ENCODE measurements at places on chromosomes 3 and 15.

DNA sequence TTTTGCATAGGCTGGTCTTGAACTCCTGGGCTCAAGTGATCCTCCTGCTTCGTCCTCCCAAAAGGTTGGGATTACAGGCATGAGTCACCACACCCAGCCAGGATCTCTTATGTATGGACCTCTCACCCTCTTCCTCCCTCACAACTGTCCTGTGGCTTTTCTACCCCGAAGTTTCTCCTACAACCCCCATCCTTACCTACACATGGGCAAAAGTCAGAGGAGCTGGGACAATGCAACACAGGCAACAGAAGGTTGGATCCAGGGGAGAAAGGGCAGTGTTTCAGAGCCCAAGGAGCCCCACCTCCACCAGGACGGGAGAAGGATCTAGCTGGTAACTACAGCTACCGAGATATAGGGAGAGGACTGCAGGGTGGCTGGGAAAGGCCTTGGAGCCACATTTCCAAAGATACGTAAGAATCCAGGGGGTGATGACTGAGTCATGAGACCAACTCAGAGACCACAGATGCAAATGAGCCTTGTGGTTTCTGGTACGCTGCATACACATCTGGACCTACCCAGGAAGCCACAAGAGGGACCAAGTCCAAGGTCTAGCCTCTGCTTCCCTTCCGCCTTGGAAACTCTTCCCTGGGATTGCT, 13.6 kb downstream of the IGDCC4 start:
- DNase-seq: peak; percentile 15

DNA sequence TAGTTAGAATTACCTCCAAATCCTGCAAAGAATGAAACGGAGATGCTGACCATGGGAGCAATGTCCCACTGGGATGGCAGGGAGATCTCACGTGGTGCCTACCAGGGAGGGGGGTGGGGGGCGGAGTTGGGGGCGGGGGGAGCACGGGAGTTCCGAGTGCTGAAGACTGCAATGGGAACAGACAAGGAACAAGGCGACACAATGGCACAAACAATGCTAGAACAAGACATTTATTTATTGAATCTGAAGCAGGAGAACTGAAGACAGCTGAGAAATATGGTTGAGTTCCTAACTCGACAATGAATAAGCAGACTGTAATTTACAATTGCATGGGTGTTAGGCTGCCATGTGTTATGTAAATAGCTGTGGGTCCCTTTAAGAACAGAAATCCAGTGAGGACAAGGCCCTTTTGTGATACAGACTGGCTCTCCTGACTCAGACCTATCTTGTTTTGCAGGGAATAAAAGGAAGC, 91.2 kb downstream of the AQP9 start:
- peak; percentile 69 for DNase-seq

- DNase-seq: no peak
Measured at GRCh38 chr3:20388971-20389370, 203.0 kb upstream of the SGO1 start.

GRCh38 chr15:88120026-88120425, 136.5 kb downstream of the NTRK3 start:
- no peak for DNase-seq

DNA sequence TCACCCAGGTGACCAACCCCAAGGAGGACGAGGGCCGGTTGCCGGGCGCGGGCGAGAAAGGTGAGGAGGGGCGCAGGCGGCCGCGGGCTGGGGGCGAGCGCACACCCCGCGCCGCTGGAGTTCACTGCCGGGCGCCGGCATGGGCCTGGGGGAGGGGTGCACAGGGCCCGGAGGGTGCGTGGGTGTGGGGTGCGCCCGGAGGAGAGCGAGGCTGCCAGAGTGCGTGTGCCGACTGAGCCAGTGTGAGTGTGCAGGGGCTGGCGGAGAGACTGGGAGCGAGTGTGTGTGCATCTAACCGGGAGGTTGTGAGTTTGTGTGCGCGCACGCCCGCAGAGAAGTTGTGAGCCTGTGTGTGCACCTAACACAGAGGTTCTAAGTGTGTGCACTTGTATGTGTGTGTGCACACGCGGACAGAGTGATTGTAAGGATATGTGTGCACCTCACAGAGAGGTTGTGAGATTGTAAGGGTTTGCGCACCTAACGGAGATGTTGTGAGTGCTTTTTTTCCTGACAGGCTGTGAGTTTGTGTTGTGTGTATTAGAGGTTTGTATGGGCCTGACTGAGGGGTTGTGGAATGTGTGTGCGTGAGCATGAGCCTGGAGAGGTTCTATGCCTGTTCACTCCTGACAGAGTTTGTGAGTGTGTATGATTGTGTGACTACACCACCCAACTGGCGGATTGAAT, 681 bp downstream of the CTDSPL start:
- peak; percentile 81 for DNase-seq

- DNase-seq: peak; percentile 98
Measured at GRCh38 chr3:99817437-99818240, at the start of gene CMSS1. Gene CMSS1 (plus strand): TSS chr3:99817862.

GRCh38 chr15:89740137-89740536, 10.9 kb downstream of the MESP1 start:
- peak; percentile 93 for DNase-seq

DNA sequence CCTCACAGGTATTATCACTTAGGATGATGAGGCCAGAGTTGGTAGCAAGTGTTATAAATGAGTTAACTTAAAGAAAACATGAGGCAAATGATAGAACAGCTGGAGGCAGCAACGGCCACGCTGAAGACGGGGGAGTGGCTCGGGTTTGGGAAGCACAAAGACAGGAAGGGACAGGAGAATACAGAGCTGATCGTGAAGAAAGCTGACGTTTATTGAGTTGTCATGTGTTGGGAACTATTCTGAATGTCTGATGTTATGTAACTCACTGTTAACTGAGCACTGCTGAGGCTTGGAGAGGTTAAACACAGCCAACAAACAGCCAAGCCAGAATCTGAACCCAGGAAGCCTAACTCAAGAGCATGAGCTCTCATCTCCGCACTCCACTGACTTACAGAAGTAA, 42.3 kb downstream of the FGD5 start:
- DNase-seq: no peak

DNA sequence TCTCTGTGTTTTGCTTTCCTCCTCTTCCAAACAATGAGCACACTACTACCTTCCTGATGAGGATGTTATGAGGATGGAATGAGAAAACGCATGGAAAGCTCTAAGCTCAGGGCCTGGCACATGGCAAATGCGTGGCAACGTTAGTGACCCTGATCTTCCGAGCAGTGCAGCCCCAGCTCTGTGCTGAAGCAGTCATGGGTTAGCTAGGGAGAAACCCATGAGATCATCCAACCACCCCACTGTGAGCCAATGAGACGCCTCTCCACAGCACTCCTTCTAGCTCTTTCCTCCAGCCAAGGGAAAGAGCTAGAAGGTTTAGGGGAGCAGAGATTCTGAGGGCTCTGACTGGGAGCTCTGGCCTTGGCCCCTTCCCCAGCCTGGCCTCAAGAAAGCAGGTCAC, 4.5 kb downstream of the CPN2 start:
- no peak for DNase-seq

- no peak for DNase-seq
Measured at GRCh38 chr15:39392469-39393047, 188.3 kb upstream of the THBS1 start.

DNA sequence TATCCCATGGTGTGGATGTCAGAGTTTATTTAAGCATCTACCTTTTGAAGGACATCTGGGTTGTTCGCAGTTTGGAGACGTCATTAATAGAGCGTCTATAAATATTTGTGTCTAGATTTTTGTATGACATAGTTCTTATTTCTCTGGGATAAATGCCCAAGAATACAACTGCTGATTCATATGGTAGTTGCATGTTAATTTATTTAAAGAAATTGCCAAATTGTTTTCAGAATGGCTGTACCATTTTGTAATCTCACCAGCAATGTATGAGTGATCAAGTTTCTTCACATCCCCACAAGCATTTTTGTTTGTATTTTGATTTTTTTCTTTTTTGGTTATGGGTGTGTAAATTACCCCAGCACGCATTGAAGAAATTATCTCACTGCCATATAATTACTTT, 656.9 kb downstream of the NTRK3 start:
- no peak for DNase-seq

GRCh38 chr15:62482785-62483429, 317.8 kb upstream of the C2CD4B start:
- DNase-seq: no peak

DNA sequence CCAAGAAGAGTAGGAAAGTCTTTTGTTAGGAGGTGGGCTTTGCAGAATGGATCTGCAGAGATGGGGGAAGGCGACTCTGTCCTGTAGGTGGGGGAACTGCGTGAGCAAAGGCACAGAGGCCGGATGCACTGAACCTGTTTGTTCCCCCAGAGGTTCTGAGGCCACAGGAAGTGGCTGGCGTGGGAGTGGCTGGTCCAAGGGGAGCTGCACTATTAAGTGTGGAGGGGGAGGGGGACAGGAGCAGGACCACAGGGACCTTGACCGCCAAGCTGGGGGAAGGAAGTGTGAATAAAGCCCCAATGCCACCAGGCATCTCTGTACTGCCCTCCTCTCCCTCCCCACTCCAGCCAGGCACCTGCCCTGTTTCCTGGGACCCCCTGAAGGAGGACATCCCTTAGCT, 51.8 kb downstream of the CYP11A1 start:
- peak; percentile 45 for DNase-seq

- DNase-seq: no peak
Measured at GRCh38 chr15:101114610-101115009, 137.2 kb downstream of the CHSY1 start.

- DNase-seq: peak; percentile 83
Measured at GRCh38 chr3:119098619-119099222, 47.2 kb upstream of the TEX55 start.

DNA sequence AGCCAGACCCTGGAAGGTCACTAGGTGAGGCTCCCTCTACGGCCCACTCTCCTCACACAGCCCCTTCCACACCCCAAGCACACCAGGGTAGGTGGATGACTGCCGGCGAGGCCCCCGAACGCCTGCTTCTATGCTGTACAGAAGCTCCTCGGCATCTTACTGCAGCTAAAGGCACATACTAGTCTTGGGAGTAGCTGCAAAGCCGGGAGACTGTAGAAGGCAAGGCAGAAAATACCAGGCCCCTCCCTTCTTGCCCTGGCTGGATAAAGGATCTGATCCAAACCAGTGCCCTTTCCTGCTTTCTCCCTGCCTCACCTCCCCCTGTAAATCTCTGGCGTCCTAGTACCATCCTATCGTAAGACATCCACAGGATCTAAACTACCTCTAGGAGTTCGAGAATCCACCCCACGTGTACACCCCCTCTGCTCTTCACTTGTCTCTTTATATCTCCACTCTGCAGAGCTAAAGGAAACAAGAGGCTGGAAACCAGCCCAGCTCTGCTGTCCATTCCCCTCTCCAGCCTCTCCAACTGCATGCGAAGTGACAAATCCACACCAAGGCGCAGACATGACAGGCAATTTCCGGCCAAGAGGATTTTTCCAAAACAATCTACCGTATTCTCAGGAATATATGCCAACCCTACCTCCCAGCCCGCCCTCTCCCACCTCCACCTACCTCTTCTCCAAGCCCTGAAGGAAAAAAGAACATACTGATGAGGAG, 11.8 kb downstream of the TNK2 start:
- peak; percentile 77 for DNase-seq

GRCh38 chr3:105413343-105413887, 46.7 kb downstream of the ALCAM start:
- no peak for DNase-seq

- peak; percentile 25 for DNase-seq
Measured at GRCh38 chr3:157311633-157312375, 124.8 kb upstream of the PTX3 start.

All from eye (tissue), 1 donor.